ENCODE measurements at places on chromosomes 6 and 20.

DNA sequence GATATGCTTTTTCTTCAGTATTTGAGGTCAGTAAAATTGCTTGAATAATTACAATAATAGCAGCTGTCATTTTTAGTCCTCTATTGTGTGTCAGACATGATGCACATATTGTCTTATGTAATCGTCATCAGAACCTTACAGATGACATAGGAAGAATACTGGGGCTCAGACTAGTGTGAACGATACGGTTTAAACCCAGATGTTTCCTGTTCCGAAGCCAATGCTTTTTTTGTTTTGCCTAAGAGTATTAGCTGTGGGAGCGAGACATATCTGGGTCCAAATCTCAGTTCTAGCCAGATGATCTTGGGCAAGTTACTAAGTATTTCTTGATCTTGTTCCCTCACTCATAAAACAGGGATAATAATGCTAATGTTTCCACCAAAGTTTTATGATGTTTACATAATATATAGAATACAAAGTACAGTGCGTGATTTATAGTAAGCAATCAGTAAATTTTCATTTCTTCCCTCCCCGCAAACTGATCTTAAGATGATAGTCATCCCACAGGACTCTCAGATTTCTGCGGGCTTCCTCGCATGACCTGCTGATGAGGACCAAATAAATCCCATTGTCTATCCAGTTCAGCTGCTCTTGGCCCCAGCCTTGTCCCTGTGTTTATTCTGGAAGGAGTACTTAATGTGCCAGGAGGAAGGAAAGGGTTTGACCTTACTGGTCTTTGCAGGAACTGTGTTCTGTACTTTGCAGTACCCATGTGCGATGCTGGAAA, 98.2 kb downstream of the CAP2 start:
- no peak for DNase-seq

DNA sequence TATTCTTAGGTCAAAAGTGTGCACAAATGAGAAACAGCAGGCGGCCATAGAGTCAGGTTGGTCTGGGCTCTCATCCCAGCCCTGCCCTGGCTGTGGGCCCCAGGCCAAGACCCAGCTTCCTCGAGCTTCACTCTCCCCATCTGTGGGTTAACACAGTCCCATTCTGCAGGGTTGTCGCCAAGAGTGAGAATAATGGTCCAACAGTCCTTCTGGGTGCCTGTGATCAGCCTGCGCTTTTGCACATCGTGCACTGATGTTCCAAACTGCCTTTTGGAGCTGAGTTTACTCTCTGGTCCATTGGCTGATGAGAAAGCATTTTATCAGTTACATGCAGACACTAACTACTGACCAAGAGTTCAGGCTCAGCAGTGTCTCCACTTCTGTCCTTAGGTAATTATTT, 82.6 kb downstream of the INSM1 start:
- DNase-seq = no peak

- DNase-seq = no peak
These were observed 72.7 kb upstream of the RUNX2 start for GRCh38 chr6:45255434-45255833.

DNA sequence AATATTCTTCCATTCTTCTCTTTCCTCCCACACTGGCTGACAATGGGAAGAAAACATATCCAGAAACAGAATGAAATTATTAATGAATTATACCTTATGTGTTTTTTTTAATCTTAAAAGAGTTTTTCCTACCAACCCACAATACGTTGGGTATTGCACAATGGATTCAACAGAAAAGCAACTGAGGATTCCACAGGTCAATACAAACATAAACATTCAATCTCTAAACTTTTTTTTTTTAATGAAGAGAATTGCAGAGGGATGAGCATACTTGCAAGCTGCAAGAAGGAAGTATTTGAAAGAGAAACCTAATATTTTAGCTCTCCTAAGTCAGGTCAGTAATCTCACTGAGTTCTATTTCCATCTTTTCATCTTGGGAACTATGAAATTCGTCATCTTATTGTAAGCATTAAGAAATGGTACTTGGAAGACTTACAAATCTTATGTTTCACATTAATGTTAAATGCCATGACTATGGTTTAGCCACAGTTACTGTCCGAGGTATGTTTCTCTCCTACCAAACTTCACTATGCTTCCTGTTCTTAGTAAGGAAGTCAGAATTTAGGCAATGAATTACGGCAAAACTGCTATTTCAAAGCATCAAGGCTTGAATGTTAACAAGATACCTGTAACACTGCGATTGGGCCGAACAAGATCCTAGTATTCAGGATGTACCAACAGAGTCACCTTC, 100.8 kb downstream of the HIVEP2 start:
- DNase-seq = no peak

DNA sequence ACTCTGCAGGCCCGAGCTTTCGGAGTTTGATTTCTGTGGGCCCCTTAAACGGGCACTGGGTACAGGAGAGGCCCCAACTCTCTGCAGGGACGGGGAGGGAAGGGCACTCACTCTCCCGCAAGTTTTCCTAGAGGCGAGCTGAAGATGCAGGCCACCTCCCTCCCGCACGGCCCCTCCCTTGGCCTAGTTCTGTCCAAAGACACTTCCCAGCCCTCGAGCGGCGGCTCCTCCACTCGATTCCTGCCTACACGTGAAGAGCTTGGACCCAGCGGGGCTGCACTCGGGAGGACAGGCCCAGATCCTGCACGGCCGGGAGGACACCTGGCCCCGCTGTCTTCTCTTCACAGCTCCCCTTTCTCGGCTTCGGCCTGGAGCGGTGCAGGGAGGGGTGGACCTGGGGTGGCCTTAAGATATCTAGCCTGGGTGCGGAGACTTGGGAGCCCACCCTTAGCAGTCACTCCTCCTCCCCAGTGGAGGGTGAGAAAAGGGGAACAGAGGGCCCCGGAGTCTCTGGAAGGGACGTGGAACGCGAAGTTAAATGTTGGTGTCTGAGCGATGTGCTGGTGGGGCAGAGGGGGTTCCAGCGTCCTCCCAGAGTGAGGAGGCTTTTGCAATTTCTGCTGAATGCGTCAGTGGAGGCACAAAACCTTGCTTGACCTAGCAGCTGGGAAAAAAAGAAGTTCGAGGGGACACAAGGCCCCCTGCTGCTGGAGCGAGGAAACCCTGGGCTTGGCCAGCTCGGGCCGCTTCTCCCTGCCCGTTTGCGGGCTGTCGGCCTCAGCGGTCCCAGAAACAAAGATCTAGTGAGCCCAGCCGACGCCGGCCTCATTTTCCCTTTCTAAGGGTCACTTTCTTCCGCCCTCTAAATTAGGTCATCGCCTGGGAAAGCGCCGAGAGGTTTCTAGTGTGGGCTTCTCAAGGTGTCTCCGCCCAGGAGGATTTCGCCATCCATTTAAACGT, 4.9 kb downstream of the OLIG3 start:
- no peak for DNase-seq

- no peak for DNase-seq
These were observed 49.4 kb downstream of the PYGB start for GRCh38 chr20:25297141-25297905.

GRCh38 chr20:7775072-7775471, 165.2 kb downstream of the HAO1 start:
- no peak for DNase-seq

- no peak for DNase-seq
These were observed 24.1 kb upstream of the PAX1 start for GRCh38 chr20:21681234-21681921.

GRCh38 chr20:2451939-2452732, 18.5 kb downstream of the SNRPB start:
- DNase-seq = peak; percentile 72

GRCh38 chr20:34562641-34563040, 4.1 kb downstream of the MAP1LC3A start:
- no peak for DNase-seq

DNA sequence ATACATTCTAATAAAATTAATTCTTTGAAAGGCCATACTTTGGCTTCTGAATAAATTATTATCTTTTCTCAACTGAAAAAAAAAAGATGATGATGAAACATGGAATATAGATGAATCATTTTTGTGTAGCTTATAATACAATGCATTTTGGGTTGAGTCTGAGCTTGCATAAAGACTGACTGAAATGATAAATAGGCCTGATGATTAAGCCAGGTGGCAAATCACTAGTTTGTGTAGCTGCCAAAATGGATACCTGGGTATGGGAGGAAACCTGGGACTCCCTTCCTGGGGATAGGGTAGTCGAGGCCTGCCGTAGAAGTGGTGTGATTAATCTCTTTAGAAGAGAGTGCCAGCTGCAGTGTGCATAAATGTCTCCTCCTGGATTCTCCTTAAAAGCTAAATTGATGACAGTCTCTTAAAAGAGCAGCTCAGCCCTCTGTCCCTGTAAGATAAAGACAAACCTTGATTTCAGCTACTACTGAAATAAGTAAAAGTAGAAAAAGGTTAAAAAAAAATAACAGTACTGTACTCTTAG, 275.1 kb downstream of the GRIK2 start:
- DNase-seq = no peak

DNA sequence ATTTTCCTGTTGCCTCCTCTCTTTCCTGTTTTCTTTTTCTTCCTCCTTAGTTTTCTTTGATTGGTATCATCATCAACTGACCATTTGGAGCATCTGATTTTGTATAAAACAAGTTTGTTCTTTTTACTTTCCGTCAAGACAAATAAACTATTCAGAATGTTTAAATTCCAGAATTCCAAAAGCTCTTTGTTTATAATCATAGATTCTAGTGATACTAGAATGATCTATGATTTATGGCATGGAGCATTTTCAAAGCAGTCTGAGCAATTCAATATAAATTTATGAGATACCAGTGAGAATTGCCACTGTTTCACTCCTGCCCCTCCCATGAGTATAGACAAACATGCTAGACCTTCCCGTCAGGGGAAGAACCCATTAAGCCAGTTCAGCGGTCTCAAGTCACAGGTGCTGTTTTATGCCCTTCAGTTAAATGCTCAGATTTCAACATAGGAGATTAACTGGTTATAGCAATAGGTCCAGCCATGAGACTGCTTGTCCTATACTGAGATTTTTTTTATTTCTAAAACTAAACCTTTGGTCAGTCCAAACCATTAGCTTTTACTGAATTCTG, 60.7 kb downstream of the GRIK2 start:
- DNase-seq = no peak

DNA sequence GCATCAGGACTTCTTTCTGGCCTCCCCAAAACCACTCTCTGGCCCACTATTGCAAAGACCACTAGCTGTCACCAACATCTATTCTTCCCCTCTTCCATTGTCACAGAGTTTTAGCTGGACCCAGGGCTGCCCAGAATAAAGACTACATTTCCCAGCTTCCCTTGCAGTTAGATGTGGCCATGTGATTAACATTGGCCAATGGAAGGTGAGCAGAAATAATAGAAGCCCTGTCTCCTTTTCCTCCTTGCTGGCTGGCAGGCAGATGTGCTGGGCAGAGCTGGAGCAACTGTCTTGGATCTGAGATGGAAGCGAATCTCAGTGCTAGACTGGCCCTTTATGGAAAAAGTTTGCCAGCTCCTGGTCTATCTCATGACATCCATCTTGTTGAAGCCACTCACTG, 97.0 kb downstream of the KCNB1 start:
- no peak for DNase-seq

GRCh38 chr20:4152696-4153235, 137.4 kb upstream of the RNF24 start:
- no peak for DNase-seq

DNA sequence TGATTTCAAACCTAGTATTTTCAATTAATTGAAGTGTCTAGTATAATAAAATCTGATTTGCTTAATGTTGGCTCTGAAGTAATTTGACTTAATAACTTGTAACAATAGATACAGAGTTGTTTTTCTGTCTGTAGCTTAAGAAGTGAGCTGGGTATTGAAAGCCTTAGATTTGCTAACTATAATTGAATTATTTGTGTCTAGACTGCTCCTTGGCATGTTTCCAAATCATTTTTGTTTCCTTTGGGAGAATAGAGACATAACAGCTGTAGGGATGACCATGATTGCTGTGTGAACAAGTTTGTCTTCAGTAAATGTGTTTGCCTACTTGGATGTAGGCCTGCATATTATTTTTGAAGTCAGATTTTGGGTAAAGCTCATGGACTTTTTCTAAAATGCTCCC, 115.4 kb downstream of the SCAF8 start:
- DNase-seq = no peak

GRCh38 chr6:168783720-168784119, 342.7 kb downstream of the SMOC2 start:
- no peak for DNase-seq

GRCh38 chr6:5401845-5402738, 140.8 kb downstream of the FARS2 start:
- no peak for DNase-seq

DNA sequence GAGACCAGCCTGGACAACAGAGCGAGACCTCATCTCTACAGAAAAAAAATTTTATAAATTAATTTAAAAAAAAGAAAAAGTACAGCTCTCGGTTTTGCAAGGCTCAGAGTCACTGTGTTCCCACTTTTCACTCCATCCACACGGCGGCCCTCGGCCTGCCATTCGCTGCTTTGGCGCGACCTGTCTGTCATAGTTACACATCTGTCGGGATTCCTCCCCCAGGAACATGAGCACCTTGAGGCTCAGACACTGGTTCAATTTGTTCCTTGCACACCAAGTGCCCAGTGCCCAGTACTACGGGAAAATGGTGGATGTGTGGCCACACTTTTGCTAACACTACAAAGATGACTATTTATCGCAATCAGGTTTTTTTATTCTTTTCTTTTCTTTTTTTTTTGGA, 8.4 kb downstream of the CTSZ start:
- no peak for DNase-seq

DNA sequence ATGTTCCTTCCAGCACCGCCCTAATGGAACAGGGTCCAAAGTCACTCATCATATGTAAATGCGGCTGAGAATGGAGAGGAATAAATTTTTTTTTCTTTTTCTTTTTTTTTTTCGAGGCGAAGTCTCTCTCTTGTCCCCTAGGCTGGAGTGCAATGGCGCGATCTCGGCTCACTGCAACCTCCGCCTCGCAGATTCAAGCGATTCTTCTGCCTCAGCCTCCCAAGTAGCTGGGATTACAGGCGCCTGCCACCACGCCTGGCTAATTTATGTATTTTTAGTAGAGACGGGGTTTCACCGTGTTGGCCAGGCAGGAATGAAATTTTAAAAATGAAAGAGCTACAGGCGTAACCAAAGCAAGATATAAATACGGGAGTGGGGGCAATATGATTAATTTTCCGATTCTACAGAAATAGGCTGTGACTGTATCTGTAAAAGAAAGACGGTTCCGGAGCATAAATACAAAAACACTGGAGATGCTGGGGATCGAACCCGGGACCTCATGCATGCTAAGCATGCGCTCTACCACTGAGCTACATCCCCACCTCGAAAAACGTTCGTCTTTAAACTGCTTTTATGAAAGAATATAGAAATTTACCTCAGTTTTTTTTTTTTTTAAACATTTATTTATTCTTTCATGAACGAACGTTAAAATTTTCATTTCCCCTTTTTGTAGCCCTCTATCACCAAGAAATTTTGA, 132.2 kb downstream of the GPX5 start:
- DNase-seq = peak; percentile 37

Data from activated CD4-positive, alpha-beta T cell treated with anti-CD3 and anti-CD28 coated beads for 4 hours (primary cell).